ENCODE measurements at places on chromosomes 16 and 17.

GRCh38 chr16:49459953-49460735 lies 86.5 kb downstream of the C16orf78 start:
- DNase-seq: no peak

- DNase-seq: peak; percentile 43
Measured at GRCh38 chr16:19284207-19284606, 1.3 kb upstream of the CLEC19A start.

GRCh38 chr17:63641692-63642448 lies 19.7 kb downstream of the MAP3K3 start:
- no peak for DNase-seq

GRCh38 chr16:78100112-78100467 lies 636 bp downstream of the WWOX start:
- no peak for DNase-seq

DNA sequence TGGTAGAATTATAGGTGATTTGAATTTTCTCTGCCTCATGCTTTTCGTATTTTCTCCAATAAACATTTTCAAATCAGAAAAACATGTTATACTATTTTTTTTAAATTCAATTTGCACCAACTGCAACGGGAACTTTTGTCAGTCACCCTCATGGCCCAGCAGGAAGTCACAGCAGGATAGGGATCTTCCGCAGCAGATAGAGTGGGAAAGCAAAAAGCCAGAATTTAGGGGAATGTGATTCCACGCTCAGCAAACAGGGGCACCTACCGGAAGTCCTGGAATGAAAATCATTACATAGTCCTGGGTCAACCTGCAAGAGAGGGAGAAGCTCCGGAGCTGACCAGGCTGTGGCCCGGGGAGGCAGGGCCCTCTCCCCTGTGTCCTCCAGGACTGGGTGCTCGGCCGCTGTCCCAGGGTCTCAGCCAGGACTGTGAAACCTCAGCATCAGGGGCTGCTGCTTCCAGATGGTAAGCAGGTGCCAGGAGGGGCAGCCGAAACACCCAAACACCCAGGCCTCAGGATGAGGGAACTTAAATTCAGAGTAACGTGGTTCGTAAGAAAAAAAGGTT lies 3.9 kb downstream of the SLC47A2 start:
- no peak for DNase-seq

GRCh38 chr17:2939714-2940351 lies 123.6 kb downstream of the OR1D5 start:
- no peak for DNase-seq

GRCh38 chr16:66416939-66417700 lies 10.0 kb upstream of the BEAN1 start:
- DNase-seq: no peak

DNA sequence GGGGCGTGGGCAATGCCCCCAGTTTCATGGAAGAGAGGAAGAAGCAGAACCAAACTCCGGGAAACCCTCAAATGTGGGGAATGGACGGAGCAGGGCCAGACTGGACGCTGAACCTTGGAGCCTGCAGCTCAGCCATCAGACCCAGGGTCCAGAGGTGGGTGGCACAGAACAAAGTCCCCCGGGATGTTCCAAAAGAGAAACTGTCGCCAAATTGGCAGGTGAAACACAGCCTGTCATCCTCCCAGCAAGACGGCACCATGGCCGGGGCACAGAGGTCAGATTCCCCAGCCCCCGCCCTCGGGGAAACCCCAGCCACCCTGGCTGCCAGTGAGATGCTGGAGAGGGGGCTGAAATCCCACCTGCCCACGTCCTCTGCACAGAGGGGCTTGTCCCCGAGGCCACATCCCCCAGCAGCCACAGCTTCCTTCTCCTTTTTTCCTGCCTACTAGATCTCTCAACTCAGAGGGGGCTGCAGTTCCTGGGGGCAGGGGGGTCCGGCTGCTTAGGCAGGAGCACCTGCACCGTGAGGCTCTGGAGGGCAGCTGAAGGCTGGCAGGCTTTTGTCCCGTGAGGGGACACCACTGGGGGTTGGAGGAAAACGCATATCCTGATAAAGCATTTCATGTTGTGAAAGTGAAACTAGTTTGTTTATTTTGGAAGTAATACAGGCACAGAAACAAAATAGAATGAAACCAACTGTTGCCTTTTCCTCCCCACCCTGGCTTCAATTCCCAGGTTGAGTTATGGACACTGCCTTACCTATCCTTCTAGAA lies 1.2 kb upstream of the SECTM1 start:
- DNase-seq: no peak

GRCh38 chr16:79933603-79934002 lies 333.1 kb upstream of the MAF start:
- no peak for DNase-seq

DNA sequence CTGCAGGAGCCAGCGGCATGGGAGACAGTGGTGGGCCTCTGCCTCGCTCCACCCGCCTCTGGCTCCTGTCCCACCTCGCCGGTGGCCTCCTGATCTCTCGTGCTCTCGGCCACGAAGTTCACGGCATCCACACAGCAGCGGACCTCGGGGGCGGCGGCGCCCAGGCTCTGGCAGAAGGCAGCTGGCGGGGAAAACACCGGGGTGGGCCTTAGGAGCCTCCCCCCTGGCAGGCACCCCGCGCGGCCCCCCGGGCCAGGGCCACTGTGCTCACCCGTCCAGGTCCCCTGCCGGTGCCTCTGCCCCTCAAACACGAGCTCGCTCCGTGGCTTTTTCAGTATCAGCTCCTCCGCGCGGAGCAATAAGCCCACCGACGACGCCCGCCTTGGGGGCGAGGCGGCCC lies 409 bp upstream of the C17orf107 start:
- no peak for DNase-seq

DNA sequence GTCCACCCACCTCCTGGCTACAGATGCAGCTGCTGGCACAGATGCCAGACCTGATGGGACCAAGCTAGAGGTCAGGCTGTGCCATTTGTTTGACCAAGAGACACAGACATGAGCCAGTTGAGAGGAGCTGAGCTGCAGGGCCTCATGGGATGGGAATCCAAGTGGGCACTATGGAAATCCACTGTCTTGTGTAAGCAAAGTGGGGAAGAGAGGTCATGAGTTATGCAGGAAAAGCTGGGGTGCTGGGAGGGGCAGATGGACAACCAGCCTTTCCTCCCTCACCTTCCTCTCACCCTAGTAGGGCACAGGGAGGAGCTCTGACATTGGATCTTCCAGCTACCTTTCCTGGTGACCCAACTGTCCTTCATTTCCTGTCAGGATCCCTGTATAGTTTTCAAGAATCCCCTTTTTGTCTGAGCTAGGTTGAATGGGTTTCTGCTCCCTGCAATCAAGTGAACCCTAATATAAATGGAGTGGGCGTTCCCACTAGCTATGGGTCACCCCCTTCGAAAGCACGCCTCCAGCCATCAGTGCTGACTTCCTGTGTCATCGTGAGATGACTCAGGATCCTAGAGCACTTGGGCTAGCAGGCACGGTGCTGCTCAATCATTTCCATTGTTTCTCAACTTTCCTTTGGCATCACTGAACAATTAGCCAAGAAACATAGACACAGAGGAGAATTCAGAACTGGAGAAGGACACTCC lies 13.6 kb downstream of the ATPAF2 start:
- no peak for DNase-seq

GRCh38 chr17:74159226-74159840 lies 44.1 kb upstream of the RPL38 start:
- no peak for DNase-seq
